ENCODE measurements at places on chromosomes 1 and 21.

DNA sequence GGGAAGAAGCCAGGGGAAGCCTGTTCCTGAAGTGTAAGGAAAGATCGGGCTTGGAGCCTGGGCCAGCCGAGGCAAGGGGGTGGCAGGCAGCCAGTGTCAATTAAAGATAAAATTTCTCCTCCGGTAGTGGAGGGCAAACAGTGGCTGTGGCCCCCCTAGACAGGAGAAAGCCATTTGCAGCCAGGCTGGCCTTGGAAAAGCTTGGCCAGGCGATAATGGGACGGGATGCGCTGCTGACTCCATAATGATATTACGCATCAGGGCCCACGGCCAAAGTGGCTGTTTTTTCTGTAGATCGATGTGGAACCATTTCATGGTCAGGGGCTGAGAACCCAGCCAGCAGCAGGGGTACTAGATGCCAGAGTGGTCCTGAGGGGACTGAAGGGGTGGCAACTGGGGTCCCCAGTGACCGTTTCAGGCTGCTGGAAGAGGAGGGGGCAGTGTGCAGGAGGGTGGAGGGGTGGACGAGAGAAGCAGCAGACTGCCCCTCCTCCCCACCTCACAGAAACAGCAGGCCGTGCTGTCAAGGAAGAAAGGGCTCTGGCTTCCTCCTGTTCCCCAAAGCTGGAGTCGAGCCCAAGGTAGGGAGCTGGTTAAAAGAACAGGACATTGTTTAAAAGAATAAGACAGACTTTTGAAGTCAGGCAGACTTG, 25.2 kb downstream of the KCNC4 start:
- no peak for DNase-seq

- DNase-seq, result no peak
Measured at GRCh38 chr21:9763807-9764206, 757.6 kb upstream of the TPTE start.

GRCh38 chr21:33847588-33848248, 67.9 kb downstream of the ATP5PO start:
- no peak for DNase-seq

DNA sequence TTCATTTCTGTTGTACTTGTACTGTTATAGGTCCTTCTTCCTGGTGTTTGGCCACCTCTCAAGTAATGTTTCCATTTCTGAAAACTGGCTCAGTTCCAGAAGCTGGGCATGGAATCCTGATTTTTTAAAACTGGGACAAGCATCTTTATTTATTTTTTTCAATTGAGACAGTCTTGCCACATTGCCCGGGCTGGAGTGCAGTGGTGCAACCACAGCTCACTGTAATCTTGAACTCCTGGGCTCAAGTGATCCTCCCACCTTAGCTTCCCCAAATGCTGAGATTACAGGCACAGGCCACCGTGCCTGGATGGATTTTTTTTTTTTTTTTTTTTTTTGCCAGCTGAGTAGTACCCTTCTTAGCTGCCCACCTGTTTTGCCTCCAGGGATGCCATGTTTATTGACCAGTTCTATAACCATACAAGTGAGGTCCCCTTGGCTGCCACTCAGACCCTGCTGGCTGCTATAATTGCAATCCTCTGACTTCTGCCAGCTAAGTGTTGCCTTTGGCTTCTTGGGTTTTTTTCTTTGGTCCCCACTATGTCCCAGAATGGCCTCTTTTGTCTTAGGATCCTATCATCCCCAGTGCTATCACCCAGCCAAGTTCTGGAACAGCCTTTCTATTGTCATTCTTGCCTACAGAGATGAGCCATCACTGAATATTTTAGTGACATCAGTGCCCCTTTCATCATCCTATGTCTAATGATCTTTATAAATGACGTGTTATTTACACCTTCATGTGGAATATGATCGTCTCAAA, 3.9 kb upstream of the DIP2A start:
- DNase-seq, result no peak

GRCh38 chr21:20802631-20803260, 195.5 kb upstream of the NCAM2 start:
- no peak for DNase-seq

DNA sequence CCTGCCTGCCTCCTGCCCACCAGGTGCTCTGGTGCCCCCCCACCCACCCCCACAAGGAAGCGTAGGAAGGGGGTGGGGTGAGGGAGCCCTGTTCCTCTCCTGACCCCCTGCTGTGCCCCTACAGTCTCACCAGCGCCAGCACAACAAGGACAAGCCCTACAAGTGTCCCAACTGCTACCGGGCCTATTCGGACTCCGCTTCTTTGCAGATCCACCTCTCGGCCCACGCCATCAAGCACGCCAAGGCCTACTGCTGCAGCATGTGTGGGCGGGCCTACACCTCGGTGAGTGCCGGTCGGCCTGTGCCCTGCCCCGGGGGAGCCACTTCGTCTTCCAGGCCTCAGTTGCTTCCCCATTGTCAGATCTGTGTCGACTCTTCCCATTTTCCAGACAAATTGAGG, 25.9 kb downstream of the A3GALT2 start:
- DNase-seq, result no peak

- DNase-seq, result no peak
Measured at GRCh38 chr1:29410476-29410875, 174.2 kb downstream of the PTPRU start.

GRCh38 chr1:81834268-81834667, 33.5 kb downstream of the ADGRL2 start:
- no peak for DNase-seq

GRCh38 chr1:65260851-65261473, 48.4 kb upstream of the DNAJC6 start:
- no peak for DNase-seq

GRCh38 chr1:47697616-47698335, 259.9 kb downstream of the FOXD2 start:
- DNase-seq, result no peak

- no peak for DNase-seq
Measured at GRCh38 chr1:100631015-100631551, 88.5 kb upstream of the VCAM1 start.

- DNase-seq, result no peak
Measured at GRCh38 chr1:23122023-23122748, 46.5 kb downstream of the LUZP1 start.

GRCh38 chr1:87816646-87817045, 488.0 kb downstream of the LMO4 start:
- no peak for DNase-seq

GRCh38 chr1:62093261-62093660, 101.4 kb upstream of the L1TD1 start:
- no peak for DNase-seq

DNA sequence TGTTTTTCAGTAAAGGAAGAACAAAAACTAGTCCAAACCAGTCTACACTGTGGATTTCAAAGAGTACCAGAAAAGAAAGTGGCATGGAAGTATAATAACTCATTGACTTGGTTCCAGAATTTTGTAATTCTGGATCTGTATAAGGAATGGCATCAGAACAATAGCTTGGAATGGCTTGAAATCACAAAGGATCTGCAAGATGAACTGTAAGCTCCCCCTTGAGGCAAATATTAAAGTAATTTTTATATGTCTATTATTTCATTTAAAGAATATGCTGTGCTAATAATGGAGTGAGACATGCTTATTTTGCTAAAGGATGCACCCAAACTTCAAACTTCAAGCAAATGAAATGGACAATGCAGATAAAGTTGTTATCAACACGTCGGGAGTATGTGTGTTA, 21.3 kb downstream of the CHODL start:
- no peak for DNase-seq

- DNase-seq, result no peak
Measured at GRCh38 chr1:198328458-198329032, 171.7 kb downstream of the NEK7 start.

DNA sequence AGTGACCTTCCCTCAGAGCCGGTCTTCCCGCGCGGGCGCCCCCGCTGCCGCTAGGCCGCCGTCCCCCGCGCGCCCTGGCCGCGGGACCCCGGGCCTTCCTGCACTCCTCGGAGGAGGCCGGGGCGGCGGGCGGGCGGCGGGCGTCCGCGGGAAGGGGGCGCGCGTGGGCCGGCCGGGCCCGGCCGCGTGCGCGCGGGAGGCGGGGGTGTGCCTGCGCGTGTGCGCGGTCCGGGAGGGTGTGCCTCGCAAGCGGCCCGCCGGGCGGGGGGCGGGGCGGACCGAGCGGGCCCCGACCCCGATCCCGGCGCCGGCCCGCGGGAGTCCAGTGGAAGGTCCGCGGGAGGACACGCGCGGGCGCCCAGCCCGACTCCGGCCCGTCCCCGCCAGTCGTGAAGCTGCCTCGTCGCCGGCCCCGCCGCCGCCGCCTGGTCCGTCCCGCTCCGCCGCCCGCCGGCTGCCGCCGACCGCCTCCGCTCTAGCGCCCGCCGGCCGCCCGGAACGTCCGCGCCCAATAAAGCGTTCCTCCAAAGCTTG, 438 bp downstream of the MRPS6 start:
- DNase-seq, result peak; percentile 20

GRCh38 chr1:26282401-26282918, 2.6 kb downstream of the SH3BGRL3 start:
- DNase-seq, result no peak

DNA sequence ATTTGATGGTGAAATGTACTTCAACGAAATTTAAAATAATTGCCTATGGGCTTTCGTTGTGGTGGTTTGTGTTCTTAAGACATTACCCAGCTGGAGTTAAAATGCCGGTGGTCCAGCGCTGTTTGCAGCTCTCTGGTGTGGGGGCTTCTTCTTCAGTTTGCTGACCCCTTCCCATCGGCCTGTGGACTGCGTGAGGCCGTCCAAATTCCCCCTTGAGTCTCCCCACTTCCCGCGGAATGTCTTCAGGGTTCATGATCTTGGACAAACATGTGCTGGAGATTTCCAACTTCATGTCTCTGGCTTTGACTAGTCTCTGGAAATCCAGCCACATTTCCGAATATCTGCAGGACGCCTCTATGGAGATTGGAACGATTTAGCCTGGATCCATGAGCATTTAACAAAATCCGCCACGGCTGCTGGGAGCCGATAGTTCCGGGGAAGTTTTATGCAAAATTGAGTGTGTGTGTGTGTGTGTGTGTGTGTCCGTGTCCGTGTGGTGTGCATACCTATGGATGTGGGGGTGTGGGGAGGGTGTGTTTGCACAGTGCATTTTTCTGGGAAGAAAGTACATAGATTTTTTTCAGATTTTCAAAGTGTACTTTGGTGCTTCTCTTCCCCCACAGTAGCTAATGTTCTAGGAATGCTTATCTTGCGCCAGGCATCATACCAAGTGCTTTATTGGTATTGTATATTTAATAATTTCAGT, 117.2 kb downstream of the PCP4 start:
- DNase-seq, result no peak

GRCh38 chr1:107835151-107835670, 129.8 kb downstream of the VAV3 start:
- DNase-seq, result no peak

GRCh38 chr1:53080041-53080440, 18.0 kb downstream of the PODN start:
- DNase-seq, result no peak

- DNase-seq, result no peak
Measured at GRCh38 chr1:57340334-57341070, 83.4 kb downstream of the DAB1 start.

- DNase-seq, result no peak
Measured at GRCh38 chr1:243912347-243912746, 62.3 kb upstream of the AKT3 start.

GRCh38 chr1:86207323-86207722, 50.8 kb upstream of the COL24A1 start:
- no peak for DNase-seq

- DNase-seq, result no peak
Measured at GRCh38 chr1:230151924-230152468, 85.0 kb downstream of the GALNT2 start.

DNA sequence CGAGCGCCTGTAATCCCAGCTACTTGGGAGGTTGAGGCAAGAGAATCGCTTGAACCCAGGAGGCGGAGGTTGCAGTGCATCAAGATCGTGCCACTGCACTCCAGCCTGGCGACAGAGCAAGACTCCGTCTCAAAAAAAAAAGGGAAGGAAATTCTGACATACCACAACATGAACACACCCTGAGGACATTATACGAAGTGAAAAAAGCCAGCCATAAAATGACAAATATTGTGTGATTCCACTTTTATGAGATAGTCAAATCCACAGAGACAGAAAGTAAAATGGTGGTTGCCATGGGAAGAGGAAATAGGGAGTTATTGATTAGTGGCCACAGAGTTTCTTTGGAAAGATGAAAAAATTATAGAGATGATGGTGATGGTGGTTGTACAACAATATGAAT, 41.7 kb downstream of the EVI5 start:
- no peak for DNase-seq

DNA sequence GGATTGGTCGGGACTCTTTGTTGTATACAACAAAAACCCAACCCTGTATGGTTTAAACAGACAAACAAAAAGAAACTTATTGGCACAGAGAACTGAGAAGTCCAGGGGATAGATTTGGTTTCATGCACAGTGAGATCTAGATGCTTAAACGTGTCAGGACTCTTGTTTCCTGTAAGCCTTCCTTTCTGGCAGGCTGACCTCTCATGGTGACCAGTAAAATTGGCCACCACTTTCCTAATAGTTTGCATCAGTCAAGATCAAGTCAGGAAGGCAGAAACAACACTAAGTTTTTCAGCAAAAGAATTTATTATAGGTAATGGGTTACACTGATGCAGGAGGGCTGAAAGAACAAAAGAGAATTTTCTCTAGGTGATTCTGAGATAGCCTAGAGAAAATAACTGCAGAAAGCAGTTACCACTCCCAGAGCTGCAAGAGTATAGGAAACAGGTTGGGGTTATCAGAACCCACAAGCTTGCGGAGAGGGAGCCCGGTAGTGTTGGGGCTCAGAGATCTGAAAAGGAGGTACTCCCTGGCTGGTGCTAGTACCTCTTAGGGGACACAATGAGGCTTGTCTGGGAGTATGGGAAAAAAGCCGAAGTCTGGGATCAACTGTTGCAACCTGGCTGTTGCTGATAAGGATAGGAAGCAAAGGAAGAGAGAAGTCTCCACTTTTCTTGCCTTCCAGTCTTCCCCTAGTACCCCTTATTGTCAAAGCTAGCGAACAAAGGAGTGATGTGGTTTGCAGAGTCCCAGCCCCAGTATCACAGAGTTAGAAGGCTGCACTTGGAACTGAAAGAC, 21.4 kb downstream of the CITED4 start:
- no peak for DNase-seq

- no peak for DNase-seq
Measured at GRCh38 chr1:4847711-4848110, 193.3 kb downstream of the AJAP1 start.

DNA sequence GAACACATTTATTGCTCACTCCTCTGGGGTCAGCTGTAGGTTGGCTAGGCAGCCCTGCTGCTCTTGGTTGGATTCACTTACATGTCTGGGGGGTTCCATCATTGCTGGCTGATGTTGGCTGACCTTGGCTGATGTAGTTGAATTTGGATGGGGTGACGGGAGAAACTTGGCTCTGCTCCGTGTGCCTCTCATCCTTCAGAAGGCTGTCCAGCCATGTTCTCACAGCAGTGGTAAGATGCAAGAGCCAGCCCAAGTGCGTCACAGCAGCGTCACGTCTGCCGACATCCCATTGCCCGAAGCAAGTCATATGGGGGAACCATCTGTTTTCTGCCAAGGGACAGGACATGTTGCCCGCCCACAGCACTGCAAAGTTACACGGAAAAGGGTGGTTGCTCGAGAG, 613.5 kb downstream of the MATN1 start:
- no peak for DNase-seq

DNA sequence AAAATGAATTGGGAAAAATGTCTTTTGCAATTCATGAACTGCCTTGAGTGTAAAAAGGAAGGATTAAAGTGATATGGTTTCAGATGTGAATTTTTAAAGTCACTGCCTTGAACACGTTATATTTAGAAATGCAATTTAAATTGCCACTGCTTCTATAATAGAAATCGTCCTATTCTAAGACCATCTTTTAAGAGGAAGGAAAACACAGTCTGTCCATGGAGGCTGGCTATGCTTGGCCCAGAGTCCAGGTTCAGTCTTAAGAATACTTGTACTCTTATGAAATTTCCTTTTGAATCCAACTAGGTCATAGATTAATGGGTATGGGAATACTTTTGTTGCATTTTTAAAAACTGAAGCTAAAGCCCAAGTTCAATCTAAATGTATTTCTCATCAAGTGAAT, 86.0 kb downstream of the PCNX2 start:
- DNase-seq, result no peak

Measured in effector memory CD4-positive, alpha-beta T cell (primary cell).